ENCODE measurements at places on chromosomes 6 and 20. TPM values are rescaled to one million over a fixed set of nuclear protein-coding genes. Genes with fewer than 3 reads are reported as not detected.
A peak's percentile ranks its signal among the peaks of the same experiment; 100 is the strongest.

GRCh38 chr6:34914358-34914757 is 25.3 kb downstream of the ANKS1A start:
- DNase-seq = no peak

DNA sequence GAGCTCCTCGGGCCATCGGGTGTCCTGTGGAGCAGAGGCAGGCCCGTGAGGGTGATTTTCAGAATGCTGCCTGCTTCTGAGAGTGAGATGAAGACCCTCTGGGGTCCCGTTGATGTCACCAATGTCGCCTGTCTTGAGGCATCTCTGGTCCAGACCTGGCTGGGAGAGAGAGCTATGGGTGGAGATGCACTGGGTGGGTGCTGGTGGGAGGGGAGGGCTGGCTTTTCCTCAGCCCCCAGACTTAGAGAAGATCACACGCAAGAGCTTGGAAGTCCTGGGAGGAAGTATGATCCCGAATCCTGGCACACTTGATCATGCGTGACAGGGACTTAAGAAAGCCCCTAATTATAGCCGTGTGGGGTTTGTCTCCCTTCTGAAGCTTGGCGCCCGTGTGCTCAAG is 103.2 kb upstream of the CD93 start:
- DNase-seq = no peak

DNA sequence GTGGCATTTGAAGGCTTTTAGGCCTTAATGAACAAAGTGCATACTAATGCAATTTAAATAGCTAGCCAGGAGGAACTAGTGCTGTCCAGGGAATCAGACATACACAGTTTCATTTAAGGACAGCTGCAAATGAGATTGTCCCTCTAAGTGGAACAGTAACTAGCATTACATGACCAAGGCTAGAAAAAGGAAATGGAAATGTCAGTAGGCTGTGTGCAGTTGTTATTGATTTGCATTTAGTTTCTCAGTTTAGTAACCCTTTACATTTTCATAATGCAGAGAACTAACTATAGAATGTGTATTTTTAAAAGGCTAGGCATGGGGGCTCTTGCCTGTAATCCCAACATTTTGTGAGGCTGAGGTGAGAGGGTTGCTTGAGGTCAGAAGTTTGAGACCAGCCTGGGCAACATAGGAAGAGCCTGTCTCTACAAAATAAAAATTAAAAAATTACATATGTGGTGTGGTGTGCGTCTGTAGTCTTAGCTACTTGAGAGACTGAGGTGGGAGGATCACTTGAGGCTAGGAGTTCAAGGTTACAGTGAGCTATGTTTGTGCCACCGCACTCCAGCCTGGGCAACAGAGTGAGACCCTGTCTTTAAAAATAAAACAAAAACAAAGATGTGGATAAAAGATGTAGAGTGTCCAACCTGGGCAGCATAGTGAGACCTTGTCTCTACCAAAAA is 468.0 kb downstream of the UTRN start:
- DNase-seq = no peak

GRCh38 chr6:88115307-88115706 is 50.8 kb downstream of the CNR1 start:
- DNase-seq = no peak

DNA sequence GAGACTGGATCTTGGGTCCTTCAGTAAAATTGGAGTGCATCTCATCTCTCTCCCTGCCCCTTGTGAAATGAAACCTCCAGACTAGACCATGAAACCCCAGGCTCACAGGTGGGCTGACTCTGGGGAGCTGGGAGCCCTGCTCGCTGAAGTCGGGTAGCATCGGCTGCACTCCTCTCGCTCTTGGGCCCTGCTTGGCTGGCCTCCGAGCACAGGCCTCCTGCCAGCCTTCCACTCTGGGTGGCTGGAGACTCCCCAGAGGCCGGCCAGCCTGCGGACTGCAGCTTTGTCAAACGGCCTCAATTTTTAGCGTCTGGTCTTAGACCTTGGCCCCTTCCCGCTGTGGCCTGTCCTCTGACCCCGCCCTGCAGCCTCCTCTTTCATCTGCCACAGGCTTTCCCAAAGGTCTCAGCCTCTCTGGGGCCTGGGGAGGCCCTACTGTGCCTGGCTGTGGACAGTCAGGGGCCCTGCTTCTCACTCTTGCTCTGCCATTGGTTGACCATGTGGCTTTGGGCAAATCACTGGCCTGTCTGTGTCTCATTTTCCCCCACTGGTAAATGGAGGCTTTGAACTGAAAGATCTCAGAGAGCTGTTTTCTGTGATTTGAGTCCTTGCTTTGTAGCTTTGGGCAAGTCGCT is 45.1 kb downstream of the SRC start:
- DNase-seq = peak; percentile 24

Gene GPR6
- total RNA-seq = not detected

Gene SLPI
- 1,714 TPM for total RNA-seq

DNA sequence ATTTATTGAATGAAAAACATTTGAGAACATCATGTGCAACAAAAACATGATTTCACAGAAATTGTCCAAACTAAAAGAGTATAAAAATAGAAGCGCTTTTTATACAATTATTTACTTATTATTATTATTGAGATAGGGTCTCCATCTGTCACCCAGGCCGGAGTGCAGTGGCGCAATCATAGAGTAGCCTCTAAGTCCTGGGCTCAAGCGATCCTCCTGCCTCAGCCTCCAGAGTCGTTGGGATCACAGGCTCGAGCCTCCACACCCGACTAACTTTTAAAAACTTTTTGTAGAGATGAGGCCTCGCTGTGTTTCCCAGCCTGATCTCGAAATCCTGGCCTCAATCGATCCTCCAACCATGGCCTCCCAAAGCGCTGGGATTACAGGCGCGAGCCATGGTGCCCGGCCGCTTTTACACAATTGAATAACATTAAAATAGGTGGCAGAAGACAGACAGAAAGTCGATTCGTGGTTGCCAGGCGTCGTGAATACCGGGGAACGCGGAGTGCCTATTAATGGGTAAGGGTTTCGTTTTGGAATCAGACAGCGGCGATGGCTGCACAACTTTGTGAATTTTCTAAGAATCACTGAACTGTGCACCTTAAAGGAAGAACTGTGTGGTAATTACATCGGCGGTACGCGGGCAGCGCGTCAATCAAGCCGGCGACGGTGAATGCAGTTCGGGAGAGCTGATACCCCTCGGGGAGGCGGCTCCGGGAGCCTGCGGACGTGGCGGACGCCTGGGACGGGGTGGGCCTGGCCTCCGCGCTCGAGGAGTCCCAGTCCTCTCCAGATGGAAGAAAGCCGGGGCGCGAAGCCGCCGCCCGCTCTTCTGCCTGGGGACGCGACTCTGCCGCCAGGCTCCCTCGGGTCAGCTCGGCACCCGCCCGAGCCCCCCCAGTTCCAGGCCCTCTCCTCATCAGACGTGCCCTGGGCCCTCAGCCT is 807 bp downstream of the TBC1D20 start:
- peak; percentile 75 for DNase-seq

Gene SMAP1
- total RNA-seq = 21.7 TPM

GRCh38 chr6:154161689-154162088 is 122.6 kb downstream of the OPRM1 start:
- no peak for DNase-seq

Gene OVOL2
- total RNA-seq = 8.6 TPM

- DNase-seq = no peak
Observed at GRCh38 chr20:53621482-53622246, 28.0 kb upstream of the ZNF217 start.

DNA sequence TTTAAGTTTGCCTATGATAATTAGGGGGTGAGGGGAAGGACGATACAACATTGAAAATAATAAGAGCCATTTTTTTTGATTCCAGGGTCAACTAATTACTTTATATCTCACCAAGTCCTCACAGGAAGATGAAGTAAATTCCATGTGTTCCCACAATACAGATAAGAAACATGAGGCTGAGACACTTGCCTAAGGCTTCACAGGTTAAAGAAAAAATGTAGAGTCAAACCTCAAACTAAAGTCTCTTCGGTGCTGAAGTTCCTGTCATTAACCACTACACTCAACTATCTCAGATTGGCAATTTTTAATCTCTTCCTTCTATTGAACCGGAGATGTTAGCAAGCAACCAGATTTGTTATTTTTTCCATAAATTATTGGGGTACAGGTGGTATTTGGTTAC is 33.0 kb downstream of the MRAP2 start:
- no peak for DNase-seq

GRCh38 chr6:37283671-37284151 is 25.8 kb upstream of the TMEM217 start:
- DNase-seq = no peak

- DNase-seq = peak; percentile 27
Observed at GRCh38 chr6:41634657-41635056, 3.6 kb upstream of the MDFI start.

DNA sequence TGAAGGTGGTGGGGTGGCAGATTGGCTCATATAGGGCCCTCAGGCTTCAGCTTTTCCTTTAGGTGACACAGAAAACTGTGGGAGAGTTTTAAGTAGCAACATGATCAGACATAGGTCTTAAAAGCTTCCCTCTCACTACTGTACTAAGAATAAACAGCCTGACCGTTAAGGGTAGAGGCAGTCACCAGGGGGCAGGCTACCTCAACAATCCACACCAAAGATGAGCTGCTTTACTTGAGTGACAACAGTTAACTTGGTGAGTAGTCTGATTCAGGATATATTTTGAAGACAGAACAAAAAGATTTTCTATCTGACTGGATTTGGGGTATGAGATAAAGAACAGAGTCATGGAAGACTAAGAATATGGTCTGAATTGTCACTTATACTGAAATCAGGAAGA is 193.1 kb upstream of the SHLD1 start:
- DNase-seq = no peak

Gene SIRPB1
- total RNA-seq = 35.8 TPM

DNA sequence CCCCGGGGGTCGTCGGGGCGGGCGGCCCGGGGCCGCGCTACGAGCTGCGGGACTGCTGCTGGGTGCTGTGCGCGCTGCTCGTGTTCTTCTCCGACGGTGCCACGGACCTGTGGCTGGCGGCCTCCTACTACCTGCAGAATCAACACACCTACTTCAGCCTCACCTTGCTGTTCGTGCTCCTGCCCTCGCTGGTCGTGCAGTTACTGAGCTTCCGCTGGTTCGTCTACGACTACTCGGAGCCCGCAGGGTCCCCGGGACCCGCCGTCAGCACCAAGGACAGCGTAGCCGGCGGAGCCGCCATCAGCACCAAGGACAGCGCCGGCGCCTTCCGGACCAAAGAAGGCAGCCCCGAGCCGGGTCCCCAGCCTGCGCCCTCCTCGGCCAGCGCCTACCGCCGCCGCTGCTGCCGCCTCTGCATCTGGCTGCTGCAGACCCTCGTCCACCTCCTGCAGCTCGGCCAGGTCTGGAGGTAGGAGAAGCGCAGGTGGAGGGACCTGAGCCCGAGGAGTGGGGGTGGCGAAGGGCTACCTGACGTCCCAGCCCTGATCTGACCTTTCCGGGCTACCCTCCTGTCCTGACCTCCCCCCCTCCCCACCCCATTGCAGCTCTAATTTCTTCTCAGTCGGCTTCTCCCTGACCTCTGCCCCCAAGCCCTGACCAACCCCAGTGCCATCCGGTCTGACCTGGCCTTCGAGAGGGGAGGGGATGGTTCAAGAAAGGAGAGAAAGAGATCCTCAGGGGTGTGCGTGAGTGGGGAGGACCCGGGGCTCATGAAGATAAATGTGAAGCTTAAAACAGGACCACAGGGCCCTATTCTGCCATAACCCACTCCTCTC is 558 bp downstream of the XKR7 start:
- DNase-seq = peak; percentile 79

GRCh38 chr20:25016471-25016870 is 23.9 kb upstream of the APMAP start:
- DNase-seq = no peak

Gene UFL1
- total RNA-seq = 20.7 TPM

GRCh38 chr20:57710841-57711240 is 1.0 kb upstream of the PMEPA1 start:
- no peak for DNase-seq

- DNase-seq = no peak
Observed at GRCh38 chr6:96249755-96250154, 234.0 kb downstream of the FUT9 start.

GRCh38 chr6:26593278-26594130 is 3.2 kb upstream of the ABT1 start:
- no peak for DNase-seq

Gene HUS1B
- total RNA-seq = 1.1 TPM

GRCh38 chr6:36141091-36141490 is 10.8 kb downstream of the MAPK13 start:
- no peak for DNase-seq

- DNase-seq = no peak
Observed at GRCh38 chr6:113695516-113695915, 161.6 kb upstream of the MARCKS start.

- no peak for DNase-seq
Observed at GRCh38 chr6:19356692-19357091, 480.5 kb upstream of the ID4 start.

GRCh38 chr20:47285189-47285588 is 71.3 kb downstream of the ZMYND8 start:
- DNase-seq = no peak

DNA sequence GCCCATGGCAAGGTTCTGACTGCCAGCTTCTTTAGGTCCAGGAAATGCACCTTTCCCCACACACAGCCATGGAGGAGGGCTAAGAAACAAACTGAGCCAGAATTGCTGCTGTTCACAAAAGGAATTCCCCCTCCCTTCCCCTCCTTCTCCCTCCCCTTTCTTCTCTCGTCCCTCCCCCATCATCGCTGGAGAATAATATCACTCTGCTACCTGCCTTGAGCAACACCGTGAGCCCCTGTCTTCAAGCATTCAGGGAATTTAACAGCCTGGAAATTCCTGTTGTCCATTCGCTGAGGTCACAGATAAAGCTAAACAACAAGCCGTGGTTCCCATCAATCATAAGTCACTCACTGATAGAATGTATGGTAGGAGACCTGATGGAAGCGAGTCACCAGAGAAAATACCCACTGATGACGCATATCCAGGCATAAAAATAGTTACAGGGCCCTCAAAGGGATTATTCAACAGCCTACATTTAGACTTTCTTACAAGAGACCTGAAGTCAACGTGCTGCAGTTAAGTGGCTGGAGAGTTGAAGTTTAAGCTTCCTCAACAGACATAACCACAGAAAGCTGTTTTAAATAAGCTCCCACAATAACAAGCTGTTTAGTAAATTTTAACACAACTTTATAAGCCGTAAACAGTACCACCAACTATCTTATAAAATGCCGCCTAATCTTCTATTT is 59.7 kb downstream of the HIVEP2 start:
- DNase-seq = no peak

DNA sequence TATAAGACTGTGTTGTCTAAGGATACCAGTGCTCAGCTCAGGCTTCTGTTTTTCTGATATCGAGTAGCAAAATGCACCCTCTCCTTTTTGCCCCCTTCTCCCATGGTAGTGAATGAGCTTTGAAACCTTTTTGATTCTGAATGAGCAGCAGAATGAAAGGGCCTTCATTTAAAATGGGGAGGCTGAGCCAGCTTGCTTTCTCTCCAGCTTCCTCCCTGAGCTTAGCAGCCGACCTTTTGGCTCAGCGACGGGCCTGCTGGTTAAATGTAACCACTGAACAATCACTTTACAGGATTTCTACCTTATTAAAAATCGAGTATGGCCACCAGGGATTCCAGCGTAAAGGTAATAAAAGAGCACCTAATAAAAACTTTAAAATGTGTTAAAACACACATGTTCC is 133.7 kb upstream of the SPACA1 start:
- DNase-seq = no peak
